Stimulated activated CD8-positive, alpha-beta memory T cell treated with anti-CD3 and anti-CD28 coated beads, Interleukin-15, amount 100 ng/mL, for 24 hours (primary cell): ENCODE measurements at places on chromosomes 3 and 15.

DNA sequence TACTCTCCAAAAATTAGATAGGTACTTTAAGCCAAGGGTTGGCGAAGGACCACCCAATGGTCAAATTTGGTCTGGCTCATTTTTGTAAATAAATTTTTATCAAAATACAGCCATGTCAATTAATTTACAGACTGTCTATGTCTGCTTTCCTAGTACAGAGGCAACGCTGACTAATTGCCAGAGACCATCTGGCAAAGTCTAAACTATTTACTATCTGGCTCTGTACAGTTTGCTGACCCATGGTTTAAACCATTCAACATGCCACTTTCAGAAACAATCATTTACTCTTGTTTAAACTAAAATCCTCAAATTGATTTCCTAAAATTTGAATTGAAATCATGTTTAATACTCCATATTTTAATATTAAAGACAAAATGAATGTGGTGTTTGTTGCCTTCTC lies 25.9 kb downstream of the CBLB start:
- DNase-seq: no peak

DNA sequence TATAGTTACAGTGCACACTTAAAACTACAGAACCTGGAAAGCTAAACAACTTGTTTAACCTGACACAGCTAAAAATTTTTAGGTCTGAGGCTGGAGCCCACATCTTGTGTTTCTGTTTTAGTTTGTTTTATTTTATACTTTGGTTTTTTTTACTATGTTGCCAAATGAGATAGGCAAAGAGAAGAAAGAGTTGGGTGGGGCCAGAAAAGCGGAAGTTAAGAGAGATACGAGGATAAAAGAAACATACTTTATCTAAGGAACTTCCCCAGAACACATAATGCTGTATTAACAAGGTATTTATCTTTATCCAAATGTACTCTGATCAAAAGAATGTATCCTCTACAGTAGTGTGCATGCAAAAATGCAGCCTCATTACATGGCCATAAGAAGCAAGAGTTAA lies 1145.7 kb downstream of the EPHA3 start:
- no peak for DNase-seq

GRCh38 chr15:27865323-27865922 lies 233.7 kb downstream of the OCA2 start:
- DNase-seq: no peak

GRCh38 chr15:70099967-70100473 lies 2.3 kb upstream of the TLE3 start:
- no peak for DNase-seq

- no peak for DNase-seq
Observed at GRCh38 chr3:39907981-39908380, 98.6 kb downstream of the MYRIP start.

- DNase-seq: no peak
Observed at GRCh38 chr3:196440041-196440537, 7.9 kb upstream of the UBXN7 start.
